Uterus (tissue), 4 donors: ENCODE measurements at places on chromosomes 11 and 22.

DNA sequence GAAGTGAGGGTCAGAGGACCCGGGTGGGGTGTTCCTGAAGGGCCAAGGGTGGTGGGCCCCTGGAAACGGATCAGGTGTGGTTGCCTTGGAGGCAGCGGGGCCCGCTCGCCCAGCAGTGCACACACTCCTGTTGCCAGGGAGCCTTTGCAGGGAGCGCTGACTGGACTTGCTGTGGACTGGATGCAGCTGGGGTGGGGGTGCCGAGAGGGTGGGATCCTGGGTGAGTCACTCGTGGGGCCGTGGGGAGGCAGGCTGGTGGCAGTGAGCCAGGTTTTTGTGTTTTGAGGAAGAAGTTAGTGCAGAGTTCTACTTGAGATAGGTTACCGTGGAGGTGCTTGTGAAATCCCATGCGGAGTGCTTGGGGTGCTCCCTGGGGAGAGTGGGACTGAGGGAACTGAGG is 1.3 kb downstream of the MRPL23 start:
- DNase-seq, result no peak

DNA sequence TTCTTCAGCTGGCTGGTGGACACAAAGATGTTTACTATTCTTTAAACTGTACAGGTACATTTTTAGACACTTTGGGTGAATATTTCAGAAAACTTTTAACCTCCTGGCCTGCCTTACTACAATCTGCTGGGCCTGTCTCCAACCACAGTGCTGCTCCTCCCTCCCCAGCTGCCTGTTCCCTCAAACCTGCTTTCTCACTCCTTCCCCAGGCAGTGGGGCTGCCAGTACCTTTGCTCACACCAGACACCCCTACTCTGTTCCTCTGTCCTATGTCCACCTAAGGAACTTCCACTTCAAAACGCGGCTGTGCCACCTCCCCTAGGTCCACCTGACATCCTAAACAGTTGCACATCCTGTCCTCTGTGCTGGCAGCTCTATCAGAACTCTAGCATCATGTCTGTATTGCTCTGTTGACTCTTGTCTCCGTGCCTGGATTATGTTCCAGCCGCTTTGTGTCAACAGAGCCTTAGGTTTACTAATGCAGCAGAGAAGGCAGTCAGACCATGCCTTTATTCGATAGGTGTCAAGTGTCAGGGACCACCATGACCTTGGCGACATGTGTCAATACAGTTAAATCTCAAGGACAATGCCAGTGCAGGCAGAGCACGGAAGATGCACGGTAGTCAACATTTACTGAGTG is 13.4 kb downstream of the ZP1 start:
- DNase-seq, result no peak

DNA sequence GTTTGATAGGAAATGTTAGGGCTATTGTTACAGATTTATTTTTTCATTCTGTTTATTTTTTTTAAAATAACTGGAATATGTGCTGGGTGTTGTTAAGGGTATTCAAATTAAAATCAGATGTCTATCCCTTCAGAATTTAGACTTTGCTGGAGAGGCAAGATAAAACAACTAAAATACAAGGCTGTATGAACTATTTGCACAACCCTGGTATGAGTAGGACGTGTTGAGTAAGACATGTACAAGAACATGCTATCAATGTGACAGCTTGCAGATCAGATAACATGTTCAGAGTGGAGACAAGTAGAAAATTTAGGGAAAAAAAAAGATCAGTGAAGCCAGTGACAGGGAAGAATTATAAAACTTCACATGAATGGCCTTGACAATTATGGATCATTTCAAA is 853.5 kb downstream of the METTL15 start:
- DNase-seq, result no peak

DNA sequence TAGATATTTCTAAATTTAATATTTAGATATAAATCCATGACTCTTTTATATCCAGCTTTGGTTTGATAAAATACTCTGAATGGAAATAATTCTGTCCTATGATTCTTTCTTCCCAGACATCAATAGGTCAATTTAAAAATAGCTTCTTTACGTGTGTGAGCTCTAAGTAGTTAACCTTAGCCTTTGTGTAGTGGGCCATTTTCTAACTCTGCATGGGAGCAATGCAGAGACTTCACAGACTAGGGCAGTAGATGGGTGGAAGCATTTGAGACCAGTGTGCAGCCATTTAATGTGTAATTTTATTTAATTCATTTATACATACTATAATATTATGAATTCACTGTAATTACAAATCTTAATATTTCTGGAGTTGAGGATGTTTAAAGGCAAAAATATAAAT is 23.8 kb downstream of the GAS2 start:
- DNase-seq, result no peak

DNA sequence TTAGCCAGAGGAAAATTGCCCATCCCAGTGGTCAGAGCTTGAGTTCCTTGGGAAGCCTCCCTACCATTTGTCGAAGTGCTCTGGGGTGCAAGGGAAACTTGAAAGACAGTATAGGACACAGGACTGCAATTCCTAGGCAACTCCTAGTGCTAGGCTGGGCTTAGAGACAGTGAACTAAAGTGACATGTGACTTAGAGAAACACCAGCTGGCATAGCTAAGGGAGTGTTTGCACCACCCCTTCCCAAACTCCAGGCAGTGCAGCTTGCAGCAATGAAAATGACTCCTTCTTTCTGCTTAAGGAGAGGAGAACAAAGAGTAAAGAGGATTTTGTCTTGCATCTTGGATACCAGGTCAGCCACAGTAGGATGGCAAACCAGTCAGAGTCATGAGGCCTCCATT is 388.0 kb downstream of the DYNC2H1 start:
- DNase-seq, result no peak

DNA sequence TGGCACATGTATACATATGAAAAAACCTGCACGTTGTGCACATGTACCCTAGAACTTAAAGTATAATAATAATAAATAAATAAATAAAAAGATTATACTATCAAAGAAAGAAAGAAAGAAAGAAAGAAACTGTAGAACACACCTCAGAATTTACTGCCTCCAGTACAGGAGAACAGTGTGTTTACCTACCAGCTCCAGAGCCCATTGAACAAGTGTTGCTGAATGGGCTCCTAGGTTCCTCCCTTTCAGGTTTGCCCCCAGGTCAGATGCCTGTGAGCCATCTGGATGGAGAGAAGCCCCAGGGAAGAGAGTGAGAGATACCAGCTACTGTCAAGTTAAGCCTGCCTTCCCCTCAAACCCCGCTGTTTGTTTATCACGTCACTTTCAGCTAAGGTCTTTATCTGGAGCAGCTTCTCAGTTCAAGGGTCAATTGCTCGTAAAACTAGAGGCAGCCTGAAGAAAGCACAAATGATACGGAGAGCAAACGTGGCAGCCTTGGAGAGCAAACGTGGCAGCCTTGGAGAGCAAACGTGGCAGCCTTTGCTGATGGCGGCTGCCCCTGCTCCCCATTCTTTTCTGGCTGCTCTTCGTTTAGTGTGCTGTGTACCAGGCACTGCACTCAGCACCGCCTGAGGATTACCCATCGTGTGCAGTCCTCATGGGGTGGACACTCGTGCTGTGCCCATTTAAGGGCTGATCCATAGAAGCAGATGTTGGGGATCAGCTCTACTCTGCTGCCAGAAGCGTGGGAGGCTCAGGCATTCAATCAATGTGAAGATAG is 111.7 kb downstream of the ADAMTS15 start:
- no peak for DNase-seq

DNA sequence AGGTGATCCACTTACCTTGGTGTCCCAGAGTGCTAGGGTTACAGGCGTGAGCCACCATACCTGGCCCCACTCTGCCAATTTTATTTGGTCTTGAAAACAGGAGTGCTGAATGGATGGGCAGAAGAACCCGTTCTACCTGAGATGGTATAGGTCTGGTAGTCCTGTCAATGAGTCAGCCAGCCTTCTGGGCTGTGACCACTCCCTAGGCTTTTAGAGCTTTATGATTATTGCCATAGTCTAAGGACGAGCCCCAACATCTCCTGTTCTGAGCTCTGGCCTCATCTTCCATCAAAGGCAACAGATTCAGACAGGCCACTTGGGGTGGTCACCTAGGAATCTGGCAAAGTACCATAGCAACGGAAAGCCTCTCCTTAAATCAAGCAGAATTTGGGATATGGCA is 11.5 kb downstream of the ZDHHC5 start:
- DNase-seq, result no peak

DNA sequence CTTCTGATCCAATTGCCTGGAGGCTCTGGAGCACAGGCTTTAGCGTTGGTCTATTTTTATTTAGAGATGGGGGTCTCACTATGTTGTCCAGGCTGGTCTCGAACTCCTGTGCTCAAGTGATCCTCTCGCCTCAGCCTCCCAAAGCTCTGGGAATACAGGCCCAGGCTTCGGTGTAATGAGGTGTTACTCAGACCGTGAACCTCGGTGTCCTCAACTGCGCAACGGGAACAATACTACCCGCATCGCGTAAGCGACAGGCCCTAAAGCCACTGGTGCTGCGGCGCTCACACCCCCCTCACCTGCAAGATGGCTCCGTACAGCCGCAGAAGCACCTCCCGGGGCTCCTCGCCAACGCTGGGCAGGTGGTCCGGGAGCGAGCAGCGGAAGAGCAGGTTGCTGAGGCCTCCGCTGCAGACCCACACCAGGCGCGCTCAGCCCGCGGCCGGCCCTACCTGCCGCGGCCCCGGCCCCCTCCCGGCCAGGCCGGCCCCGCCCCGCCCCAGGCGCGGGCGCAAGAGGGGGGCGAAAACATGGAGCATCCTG is 628 bp downstream of the CHKB start:
- DNase-seq, result no peak

GRCh38 chr11:7575841-7576725 is 62.3 kb downstream of the PPFIBP2 start:
- no peak for DNase-seq

- no peak for DNase-seq
These were observed 469.9 kb downstream of the MN1 start for GRCh38 chr22:27331526-27332281.

GRCh38 chr11:66570079-66570849 is 1.9 kb upstream of the CTSF start:
- no peak for DNase-seq

DNA sequence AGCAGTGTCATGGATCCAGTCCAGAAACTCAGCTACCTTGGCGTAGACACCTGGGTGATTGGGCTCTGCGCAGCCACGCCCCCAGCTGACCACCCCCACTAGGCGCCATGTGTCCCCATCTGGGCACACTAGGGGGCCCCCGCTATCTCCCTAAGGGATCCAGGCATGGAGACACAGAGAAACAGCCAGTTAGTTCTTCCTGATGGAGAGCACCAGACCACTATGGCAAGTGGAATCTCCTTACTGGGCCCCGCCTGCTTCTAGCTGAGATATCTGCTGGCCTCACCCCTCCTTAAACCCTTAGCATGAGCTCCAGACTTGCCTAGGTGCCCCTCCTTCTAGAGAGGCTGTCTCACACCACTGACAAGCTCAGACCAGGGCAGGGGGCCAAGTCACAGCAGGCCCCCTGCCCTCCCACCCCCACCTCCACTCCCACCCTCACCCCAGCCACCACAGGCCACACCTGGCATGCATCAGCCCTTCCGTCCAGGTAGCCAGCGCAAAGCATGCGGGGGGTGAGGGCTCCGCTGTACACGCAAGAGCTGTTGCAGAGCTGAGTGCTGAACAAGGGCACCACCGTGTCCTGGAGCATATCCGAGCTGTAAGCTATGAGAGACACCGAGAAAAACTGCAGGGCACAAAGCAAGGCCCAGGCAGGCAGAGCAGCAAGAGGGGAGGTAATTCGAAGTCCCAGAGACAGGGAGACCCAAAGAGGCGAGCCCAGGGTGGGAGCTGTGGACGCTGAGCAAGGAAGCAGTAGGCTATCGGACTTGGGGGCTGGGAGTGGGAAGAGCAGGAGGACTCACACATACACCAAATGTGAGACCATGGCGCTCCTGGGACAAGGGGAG is 16.1 kb downstream of the TMPRSS5 start:
- DNase-seq, result no peak

DNA sequence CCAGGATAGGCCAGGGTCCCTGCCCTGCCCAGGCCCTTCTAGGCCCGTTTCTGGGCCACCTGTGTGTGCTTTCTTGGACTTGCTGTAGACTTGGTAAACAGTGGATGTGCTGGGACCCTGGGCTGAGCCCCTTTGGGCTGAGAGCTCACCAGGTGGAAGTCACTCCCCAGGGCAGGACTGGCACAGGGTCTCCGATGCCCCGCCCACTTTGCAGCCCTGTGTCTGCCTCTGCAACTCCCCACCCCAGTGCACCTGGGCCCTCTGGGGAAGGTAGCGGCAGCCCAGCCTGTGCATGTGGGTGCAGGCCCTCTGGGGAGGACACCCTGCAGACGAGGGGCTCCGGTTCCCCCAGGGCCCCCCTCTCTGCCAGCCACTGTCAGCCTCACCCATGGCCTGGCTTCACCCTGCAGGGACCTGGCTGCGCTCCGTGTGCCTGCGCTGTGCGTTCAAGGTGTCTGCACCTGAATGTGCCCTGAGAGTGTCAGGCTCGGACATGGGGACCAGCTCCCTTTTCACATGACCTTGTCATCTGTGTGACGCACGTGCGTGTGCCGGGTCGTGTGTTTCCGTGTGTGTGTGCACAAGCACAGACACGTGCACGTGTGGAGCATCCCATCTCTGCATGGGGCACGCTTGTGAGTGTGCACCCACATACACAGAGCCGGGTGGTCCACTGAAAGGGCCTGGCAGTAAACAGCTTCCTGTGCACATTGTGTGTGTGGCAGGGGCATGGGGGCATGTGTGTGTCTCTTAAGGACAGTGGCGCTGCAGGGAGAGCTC is 118.5 kb downstream of the KCNQ1OT1 start:
- DNase-seq, result no peak

DNA sequence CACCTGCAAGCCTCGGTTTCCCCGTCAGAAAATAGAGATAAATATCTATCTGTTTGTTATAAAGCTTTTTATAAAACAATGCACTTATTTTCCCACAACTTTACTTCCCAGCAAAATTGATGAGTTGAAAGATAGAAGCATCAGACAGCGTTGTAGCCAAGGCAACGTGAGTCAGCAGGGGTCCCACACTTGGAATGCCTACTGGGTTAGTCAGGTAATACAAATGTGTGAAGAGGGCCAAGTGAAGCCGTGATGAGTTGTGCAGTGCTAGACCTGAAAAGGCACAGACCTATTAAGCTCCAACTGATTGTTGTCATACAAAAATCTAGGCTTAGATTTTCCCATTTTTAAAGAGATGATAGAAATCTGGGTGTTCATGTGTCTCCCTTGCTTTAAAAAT is 118.7 kb downstream of the PGR start:
- no peak for DNase-seq

DNA sequence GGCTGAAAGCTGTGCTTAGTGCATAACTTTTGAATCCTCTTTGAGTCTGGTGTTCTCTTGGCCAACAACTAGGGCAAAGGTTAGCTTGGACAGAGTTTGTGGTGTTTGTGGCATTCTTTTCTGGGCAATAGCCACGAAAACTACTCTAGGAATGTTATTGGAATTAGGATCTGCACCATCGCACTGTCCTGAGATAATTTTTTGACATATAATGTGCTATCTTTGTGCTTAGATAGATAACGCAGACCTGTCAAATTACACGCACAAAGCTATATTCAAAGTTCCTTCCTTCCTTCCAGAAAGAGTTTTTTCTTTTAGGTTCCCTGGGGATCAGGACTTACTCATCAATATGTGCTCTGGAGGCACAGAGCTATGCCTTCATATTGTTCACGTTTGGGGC is 166.8 kb upstream of the MTMR2 start:
- DNase-seq, result no peak
